ENCODE measurements at places on chromosomes 11 and 22.

GRCh38 chr11:87972133-87972532, 203.1 kb downstream of the RAB38 start:
- DNase-seq: no peak

DNA sequence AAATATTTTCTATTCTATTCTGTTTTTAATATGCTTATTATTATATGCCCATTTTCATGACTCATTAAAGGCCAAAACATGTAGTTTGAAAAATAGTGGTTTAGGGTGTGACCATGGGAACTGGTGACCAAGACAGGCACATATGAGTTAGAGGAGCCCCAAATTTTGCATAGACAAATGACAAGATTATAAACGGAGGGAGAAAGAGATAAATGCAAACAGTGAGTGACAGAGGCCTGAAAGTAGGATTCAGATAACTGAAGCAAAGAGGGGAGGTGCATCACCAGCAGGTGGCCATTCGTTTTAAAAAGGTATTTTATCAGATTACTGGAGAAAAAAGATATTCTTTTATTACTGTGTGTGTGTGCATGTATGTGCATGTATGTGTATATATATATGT, 391.5 kb upstream of the CHORDC1 start:
- no peak for DNase-seq

DNA sequence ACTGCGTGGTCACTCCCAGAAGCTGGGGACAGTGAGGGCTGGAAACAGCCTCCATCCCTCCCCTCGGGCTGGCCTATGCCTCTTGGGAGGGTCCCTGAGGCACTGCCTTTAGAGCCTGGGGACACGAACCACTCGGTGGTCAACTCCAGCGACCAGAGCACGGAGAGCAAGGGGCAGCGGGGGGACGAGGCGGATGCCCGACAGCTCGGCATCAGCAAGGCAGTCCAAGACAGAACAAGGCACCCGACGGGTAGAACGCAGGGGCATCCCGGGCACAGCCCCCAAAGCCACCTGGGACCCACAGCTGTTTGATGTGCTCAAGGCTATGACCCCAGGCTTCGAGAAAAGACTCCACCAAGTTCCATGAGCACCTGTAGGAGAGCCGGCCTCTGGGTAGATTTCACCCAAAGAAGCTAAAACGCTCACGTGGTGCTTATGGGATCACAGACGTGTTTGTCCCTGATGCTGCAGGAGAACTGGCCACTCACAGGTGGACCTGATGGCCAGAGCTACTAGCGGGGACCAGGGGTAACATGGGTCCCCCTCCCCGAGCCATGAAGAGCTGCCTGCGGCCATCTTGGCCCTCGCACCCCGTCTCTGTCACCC, 510 bp upstream of the LSP1 start:
- no peak for DNase-seq

DNA sequence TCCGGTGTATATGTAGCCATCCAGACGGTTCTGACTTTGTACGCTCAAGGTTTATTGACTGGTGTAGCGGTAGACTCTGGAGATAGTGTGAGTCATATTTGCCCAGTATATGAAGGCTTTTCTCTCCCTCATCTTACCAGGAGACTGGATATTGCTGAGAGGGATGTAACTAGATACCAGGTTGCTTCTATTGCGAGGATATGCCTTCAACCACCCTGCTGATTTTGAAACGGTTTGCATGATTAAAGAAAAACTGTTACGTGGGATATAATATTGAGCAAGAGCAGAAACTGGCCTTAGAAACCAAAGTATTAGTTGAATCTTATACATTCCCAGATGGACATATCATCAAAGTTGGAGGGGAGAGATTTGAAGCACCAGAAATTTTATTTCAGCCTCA, 84.3 kb downstream of the GGT1 start:
- DNase-seq: no peak

DNA sequence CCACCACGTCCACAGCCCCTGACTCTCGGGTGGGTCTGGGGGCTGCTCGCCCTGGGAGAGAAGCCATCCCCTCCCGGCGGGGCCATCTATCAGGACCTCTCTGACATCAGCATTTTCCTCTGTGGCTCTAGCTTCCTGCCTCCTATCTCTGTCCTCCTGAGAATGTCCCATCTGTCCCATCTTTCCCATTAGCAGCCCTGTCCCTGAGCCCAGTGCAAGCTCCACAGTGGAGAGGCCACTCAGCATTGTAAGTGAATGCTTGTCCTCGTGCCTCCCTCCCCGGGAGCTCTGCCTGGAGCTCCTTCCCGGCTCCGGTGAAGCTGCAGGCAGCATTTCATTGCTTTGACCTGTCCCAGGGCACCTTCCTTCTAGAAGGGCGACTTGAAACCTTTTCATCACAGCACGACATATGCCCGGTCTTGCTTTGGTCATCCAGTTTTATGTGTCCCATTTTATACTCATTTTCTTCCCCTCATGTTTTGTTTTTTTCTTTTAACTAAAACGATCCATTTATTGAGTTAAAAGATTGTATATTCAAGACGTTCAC, 49.7 kb downstream of the RTN4R start:
- no peak for DNase-seq

DNA sequence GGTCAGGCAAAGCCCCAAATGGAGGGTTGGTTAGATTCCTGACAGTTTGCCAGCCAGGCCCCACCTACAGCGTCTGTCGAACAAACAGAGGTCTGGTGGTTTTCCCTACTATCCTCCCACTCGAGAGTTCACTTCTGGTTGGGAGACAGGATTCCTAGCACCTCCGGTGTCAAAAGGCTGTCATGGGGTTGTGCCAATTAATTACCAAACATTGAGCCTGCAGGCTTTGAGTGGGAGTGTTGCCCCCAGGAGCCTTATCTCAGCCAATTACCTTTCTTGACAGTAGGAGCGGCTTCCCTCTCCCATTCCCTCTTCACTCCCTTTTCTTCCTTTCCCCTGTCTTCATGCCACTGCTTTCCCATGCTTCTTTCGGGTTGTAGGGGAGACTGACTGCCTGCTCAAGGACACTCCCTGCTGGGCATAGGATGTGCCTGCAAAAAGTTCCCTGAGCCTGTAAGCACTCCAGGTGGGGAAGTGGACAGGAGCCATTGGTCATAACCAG, 4.7 kb upstream of the TTC36 start:
- no peak for DNase-seq

- DNase-seq: no peak
Measured at GRCh38 chr22:47818496-47818895, 1056.0 kb downstream of the TBC1D22A start.

- DNase-seq: no peak
Measured at GRCh38 chr11:31932879-31933278, 121.8 kb upstream of the PAX6 start.

DNA sequence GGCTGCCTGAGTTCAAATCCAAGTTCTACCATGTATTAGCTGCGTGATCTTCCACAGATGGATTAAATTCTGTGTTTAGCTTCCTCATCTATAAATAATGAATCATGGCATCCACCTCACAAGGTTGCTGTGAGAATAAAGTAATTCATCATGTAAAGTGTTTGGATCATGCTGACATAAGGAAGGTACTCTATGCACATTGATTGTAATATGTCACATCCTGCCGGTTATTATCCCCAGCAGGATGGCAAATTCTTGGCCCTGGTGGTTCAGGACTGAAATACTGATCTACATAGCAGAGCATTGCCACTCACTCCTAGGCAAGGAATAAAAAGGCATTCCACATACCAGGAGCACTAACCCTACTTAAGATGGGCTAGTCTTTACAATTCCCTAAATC, 40.8 kb downstream of the LGR4 start:
- no peak for DNase-seq

GRCh38 chr11:12767027-12767426, 92.8 kb downstream of the TEAD1 start:
- DNase-seq: no peak

Measured in activated gamma-delta T cell (primary cell).